Activated T-cell treated with anti-CD3 and anti-CD28 coated beads for 1 hour (primary cell): ENCODE measurements at places on chromosomes 5 and 9.

DNA sequence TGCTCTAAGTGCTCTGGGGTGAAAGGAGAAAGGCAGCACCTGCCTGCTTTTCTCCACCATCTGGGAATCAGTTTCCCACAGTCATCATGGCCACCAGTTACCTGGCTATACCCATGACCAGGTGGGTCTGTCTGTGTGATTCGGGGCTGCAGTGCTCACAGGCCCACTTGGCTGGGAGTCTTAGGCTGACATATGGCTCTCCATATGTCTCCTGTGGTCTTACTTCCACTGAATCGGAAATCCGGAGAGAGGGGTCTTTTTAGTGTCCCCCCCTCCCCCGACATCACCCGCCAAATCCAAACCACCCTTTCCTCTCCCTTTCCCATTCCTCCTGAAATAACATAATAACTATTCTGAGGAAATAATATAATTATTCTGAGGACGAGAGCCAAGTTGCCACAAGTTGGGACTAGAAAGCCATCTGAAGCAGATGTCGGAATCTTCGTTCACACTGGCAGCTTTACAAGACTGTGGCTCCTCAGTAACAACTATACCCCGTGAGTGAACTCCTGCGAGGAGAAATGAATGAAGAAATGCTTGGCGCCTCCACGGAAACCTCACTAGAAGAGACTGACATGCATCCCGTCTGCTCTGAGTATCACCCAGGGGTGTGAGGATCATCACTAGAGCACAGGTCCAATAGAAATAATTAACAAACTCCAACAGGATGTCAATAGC, 143.4 kb downstream of the MYO10 start:
- no peak for DNase-seq

DNA sequence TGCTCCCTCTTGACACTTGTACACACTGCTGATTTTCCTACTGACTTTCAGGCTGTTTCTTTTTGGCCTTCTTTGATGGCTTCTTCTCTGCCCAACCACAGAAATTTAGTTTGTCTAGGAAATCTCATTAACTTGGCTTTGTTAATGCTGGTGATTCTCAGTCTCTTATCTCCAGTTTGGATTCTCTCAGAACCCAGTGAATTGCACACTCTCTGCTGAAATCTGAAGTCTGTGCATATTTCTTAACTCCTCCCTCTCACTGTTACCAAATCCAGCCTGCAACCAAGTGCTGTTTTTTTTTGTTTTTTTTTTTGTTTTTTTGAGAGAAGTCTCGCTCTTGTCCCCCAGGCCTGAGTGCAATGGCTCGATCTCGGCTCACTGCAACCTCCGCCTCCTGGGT, 117.2 kb downstream of the CDC42SE2 start:
- no peak for DNase-seq

GRCh38 chr5:15683332-15683731, 183.4 kb downstream of the FBXL7 start:
- DNase-seq = no peak

DNA sequence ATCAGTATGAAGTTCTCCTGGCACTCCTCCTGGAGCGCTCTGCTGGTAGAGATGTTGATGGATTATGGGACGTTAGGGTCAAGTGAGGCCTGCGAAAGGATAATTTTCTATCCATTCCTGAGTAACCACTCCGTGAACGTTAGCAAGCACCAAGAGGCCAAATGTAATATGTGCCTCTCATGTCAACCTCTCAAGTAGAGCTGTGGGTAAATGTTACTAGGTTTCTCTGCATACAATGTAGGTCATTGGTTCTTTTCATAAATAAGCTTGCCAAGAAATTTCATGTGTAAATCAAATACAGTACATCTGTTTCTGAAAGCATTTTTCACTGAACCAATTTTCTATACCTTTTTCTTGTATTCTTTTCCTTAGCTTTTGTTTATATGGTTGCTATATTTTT, 126.3 kb downstream of the KDM4C start:
- DNase-seq = no peak

- DNase-seq = no peak
These were observed 241.6 kb upstream of the RORB start for GRCh38 chr9:74255489-74255984.

DNA sequence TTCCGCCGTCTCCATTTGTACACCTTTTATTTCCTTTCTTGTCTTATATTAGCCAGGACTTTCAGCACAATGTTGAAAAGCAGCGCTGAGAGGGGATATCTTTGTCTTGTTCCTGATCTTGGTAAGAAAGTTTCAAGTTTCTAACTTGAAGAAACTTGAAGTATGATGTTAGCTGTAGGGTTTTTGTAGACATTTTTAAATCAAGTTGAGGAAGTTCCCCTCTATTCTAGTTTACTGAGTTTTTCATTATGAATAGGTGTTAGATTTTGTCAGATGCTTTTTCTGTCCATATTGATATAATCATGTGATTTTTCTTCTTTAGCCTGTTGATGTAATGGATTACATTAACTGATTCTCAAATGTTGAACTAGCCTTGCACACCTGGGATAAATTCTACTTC, 425.7 kb downstream of the PIK3R1 start:
- no peak for DNase-seq

- no peak for DNase-seq
These were observed 18.8 kb upstream of the PRSS3 start for GRCh38 chr9:33776578-33776977.

DNA sequence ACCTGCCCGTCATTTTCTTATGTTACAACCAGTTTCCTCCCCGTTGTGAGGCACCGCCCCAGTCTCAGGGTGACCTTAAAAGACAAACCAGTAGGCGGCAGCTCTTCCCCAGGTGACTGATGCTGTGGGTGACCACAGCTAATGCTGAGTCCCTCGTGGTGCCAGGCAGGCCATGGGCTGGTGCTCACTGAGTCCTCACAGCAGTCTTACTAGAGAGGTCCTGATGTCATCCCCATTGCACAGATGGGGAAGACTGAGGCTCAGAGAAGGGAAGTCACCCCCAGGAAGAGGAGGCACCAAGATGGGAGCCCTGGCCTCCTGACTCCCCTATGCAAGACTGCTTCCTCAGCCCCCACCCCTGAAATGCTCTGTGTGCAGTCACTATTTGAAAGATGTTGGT, 978 bp downstream of the CFAP157 start:
- peak; percentile 27 for DNase-seq

DNA sequence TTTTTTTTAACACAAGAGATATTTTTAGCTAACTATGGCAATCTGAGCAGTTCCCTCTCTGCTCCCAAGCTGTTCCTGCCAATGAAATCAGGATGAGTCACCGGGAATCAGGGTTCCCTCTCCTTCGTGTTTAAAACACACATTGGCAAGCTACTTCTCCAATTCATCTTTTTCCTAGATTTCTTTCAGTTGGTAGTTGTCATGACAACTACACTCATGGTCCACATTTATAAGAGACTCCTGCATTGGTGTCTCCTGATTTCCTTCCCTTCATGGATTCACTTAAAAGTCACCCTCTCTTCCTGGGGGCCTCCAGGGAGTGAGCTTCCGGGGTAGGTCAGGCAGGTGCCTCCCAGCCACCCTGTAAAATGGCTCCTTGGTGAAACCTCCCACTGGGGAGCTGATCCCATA, 72.3 kb upstream of the NIPAL4 start:
- no peak for DNase-seq

DNA sequence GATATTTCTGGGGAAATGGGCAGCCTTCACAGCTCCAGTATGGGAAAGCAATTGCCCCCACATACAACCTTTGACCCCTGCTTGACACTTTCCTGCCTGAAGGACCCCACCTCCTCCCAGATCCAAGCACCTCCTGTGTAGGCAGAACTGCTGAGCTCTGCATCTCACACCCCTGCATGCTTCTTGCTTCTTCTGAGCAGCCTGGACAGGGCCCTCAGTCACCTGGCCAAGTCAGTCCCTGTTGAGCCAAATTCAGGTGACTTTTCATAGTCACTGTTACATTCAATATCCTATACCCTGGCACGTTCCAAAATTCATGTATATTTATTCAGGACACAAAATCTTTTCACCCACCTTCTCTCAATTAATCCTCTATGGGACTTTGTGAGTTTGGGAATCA, 30.4 kb upstream of the CTSL start:
- DNase-seq = no peak

DNA sequence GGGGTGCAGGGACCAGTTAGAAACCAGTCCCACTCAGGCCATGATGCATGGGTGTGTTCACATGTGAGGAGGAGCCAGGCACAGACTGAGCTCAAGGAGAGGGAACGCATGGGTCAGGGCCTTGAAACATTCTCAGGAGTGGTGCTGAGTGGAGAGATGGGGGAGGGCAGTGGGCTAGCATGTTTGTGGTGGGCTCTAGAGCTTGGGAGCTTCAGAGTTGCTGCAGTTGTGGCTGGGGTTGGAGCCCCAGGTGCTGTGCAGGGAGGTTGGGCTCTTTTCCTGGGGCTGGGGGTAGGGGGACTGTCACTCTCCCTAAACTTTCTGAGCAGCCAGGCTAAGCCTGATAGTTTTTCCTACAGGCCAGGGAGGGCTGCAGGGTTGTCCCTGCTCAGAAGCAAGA, 95.4 kb downstream of the DAB2IP start:
- DNase-seq = no peak

GRCh38 chr9:70746760-70747159, 332.3 kb upstream of the KLF9 start:
- DNase-seq = no peak

GRCh38 chr5:31861601-31862000, 222.7 kb downstream of the PDZD2 start:
- no peak for DNase-seq

GRCh38 chr5:98292496-98292895, 481.0 kb upstream of the RGMB start:
- DNase-seq = no peak

GRCh38 chr5:172788771-172789686, 18.0 kb upstream of the DUSP1 start:
- DNase-seq = no peak

DNA sequence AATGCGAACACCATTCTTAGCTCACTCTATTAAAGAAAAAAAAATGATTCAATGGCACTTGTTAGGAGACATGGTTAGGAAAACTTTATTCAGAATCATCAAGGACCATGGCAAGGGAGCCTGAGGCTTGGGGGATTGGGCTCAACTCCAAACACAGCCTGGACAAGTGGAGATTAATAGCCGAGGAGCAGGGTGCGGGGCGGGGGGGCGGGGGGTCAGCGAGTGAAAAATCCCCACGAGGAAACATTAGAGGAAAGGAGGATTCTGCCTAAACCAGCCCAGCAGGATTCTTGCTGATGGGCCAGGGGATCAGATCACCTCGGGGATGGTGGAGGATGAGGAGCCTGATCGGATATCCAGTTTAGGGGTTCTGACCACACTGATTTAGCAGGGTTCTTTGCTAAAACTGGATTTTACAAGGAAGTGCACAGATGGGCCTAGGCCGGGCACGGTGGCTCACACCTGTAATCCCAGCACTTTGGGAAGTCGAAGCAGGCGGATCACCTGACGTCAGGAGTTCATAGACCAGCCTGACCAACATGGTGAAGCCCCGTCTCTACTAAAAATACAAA, 24.4 kb upstream of the FIBCD1 start:
- no peak for DNase-seq

DNA sequence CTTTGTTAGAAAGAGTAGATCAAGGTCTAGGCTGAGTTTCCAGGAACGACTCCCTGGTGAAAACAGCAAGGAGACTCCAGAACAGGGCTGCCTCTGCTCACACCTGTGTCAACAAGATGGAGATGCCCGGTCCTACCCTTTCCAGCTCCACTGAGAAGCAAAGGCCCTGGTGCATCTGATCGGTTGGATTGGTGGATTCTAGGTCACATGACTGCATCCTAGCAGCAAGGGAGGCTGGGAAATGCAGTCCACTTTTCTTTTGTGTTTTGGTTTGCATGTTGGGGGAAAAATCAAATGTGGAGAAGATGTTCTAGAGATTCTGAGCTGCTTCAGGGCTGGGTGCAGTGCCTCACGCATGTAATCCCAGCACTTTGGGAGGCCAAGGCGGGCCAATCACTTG, 82.0 kb upstream of the TRIO start:
- DNase-seq = no peak
